ENCODE measurements at places on chromosomes 2 and 18.

GRCh38 chr18:22110461-22110924 is 58.9 kb upstream of the GATA6 start:
- no peak for DNase-seq

GRCh38 chr2:60309336-60309735 is 244.1 kb downstream of the BCL11A start:
- no peak for DNase-seq

- peak; percentile 67 for DNase-seq
These were observed 569 bp downstream of the PDK1 start for GRCh38 chr2:172556284-172557033.

DNA sequence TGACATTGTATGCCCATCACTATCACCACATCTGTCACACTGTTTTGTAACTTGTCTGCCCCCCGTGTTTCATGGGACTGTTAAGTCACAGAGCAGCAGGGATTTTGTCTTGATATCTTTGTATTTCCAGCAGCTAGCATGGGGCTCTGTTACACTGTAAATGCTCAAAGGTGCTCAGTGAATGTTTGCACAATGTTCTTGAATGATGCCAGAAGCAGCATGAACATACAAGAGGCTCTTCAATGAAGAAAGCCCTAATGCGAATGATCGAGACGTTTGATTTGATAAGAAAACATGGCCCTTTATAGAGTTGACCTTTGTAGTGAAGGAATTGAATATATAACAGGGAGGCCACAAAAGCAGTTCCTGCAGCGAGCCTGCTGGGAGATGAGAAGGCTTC is 120.9 kb upstream of the TTC39C start:
- DNase-seq = no peak

GRCh38 chr2:188623995-188624643 is 332.4 kb downstream of the GULP1 start:
- no peak for DNase-seq

DNA sequence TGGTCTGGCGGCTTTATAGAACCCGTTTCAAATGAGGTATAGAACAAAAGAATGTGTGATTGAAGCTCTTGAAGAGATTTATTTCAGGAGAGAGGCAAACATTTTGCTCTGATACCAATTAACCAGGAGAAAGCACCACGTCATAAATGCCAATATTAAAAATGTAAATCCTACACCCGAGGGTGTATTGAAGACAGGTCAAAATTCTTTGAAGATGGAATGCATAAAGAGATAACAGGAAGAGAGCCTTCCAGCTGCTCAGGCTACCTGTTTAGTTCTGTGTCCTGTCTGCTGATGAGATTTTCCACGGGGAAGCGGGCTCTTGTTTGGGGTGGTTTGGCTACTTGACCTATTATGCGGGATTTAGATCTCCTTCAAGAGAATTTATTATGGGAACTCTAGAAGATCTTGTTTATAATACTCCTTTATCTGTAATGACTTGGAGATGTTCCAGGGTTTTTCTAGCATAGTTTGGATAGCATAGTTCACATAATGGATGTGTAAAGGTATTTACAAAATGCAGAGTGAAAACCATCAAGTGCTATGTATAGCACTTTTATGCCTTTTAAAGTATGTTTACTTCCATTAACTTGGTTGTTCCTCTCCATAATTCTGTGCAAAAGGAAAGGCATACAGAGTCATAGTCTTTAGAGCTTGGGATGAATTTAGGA is 204.5 kb upstream of the SPRED2 start:
- DNase-seq = no peak

DNA sequence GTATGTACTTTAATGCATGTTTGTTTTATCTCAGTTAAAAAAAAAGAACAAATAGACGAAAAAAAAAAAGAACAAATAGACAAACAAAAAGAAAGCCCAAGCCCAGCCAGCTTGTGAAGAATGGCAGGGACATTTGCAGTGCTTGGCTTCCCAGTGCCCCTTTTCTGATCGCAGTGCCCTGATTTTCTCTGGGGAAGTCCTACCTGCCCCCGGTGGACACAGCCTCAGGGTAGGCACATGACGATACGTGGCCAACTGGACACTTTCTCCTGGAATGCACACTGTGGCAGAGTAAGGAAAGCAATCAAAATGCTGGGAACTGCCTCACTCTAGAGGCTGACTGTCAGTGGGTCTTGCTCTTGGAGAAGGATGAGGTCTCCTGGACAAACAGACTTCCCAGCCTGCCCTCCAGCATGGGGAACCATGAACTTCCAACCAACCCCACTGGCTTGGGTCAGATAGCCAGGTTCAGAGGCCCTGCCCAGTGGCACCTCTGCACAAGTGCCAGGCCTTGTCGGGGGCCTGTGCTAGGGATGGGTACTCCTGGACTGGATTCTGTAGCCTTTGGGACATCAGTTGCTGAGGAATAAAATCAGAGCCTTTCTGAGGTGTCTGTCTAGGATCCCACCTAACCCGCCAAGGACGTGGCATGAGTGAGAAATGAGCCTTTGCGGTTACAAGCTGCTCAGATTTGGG is 76.7 kb downstream of the INHBB start:
- no peak for DNase-seq

- DNase-seq = no peak
These were observed 14.4 kb downstream of the IWS1 start for GRCh38 chr2:127511917-127512316.

GRCh38 chr2:214088536-214088935 is 322.3 kb upstream of the VWC2L start:
- DNase-seq = no peak

DNA sequence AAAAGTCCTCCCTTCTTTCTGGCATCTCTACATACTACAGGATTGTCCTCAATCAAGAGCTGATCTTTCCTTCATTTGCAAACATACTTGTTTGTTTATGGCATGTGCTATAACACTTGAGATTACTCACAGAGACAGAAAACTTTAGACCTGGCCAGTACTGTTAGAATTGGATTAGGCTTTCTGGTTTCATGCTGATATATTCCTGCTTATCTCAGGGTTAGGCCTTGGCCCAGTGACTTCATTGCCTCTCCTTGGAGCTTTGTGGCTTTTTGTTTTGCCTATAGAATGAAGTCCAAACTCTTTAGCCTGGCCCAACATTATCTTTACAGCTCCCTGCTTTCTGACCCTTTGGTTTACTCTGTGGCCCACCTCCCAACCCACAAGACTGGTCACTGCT is 363.3 kb downstream of the ALK start:
- no peak for DNase-seq

- DNase-seq = no peak
These were observed 377.4 kb downstream of the SETBP1 start for GRCh38 chr18:45057955-45058600.

DNA sequence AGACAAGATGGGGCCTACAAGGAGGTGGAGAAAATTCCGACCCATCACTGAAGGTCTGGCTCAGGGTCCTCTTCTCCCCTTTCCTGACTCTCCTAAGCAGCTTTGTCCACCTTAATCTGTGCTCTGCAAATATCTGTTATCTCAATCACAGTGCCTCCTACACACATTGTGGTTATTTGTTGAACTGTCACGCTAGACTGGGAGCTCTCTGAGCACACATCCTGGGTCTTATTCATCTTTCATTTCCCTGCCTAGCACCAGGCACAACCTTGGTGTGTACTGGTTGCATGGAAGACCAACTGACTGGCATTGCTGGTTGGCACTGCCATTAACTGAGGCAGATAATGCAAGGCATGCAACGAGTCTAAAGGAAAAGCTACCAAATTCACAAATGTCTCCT is 122.9 kb upstream of the ST6GAL2 start:
- DNase-seq = no peak

- DNase-seq = no peak
These were observed 633.5 kb downstream of the DCDC2C start for GRCh38 chr2:4336864-4337263.

DNA sequence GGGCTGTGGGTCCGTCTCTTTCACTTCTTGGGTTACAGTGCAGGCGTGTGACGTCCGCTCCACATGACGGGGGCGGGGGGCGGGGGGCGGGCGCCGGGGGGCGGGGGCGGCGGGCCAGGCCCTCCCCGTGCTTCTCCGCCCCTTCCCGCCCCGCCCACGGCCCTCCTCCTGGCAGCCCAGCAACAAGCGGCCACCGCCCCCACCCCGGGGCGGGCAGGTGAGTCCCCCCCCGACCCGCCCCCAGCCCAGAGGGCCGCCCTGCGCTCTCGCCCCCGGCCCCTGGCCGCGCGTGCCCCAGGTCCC is 3.6 kb downstream of the ZNF516 start:
- DNase-seq = no peak

DNA sequence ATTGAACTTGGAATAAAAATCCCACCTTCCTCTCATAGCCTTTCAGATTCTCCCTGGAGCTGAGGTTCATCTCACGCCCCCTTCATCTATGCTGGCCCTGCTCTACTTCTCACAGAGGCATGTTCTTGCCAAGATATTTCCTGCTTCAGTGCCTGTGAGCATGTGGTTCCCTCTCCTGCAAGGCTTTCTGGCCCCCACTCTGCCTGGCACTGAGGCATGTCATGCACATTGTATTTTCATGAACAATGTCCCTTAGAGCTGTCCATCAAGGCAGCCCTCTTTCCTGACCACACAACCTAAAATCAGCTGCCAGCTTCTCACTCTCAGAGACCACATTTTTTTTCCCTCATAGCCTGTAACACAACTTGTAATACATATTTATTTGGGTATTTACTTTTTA is 18.0 kb upstream of the HK2 start:
- DNase-seq = no peak

DNA sequence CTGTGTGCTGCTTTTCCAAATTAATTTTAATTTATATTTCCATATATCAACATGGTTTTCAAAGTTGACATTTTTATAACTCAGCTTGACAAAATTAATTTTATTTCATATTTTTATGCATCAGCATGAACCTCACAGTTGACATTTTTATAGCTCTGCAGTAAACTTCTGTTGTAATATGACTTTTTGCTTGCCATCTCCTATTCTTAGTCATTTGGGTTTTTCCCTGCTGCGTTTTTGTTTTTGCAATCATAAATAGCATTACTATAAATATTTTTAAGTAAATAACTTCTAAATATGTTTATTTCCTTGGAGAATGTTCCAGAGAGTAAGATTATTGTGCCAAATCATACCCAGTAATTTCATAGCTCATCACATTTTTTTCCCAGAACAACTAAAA is 21.0 kb upstream of the L3MBTL4 start:
- no peak for DNase-seq

DNA sequence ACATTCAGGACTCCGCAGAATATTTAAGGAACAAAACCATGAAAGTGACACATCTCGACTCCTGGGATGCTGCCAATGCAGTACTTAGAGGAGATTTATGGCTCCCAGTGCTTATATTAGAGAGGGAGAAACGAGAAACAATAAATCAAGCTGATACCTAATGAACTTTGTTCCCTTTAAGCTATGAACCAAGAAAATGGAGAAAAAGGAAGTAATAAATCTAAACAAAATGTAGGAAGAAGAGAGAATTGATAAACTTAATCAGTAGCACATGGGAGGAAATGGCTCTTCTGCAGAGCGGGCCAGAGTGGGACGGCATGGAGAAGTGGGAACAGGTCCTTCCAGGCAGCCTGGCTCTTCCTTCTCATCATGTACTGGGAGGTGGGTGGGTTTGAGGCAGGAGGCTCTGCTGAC is 42.7 kb downstream of the NPPC start:
- no peak for DNase-seq
